Stimulated activated CD8-positive, alpha-beta memory T cell treated with anti-CD3 and anti-CD28 coated beads, Interleukin-15, amount 100 ng/mL, for 1 hour (primary cell): ENCODE measurements at places on chromosomes 5 and 9.

- DNase-seq = no peak
These were observed 23.4 kb upstream of the CAMK4 start for GRCh38 chr5:111200828-111201227.

DNA sequence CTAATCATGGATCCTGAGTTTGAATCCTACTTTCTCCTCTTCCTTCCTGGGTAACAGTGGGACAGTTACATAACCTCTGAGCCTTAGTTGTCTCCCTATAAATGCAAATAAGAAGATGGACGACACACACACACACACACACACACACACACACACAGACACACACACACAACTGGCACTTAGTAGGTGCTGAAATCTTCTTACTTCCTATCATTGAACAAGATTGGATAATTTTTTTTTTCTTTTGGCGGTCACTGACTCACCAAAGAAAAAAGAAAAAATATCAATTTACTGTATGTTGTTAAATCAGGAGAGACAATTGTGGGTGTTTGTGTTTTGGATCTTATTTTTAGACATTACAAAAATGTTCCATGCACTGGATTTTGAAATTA, 28.4 kb upstream of the TNFSF8 start:
- DNase-seq = no peak

- no peak for DNase-seq
These were observed 140.2 kb downstream of the NFIB start for GRCh38 chr9:14173713-14174112.

- DNase-seq = no peak
These were observed 69.0 kb downstream of the SHC3 start for GRCh38 chr9:89109666-89110065.

GRCh38 chr5:145975361-145976066, 39.1 kb downstream of the SH3RF2 start:
- no peak for DNase-seq

DNA sequence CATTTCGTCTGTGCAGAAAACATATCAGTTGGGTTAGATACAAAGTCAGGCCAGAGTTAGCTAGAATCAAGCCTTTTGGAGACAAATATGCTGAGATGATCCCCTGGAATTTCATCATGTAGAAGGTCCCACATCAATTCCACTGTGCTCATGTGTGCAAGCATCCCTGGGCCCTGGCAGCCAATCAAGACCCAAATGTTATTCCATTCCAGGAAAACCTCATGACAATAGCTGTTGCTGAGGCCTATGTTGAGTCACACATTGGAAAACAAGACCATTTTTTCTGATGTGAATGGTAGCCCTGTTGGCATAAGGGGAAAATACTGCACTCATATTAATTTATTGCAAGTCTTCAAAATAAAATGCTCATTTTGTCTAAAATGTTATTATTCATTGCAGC, 11.5 kb downstream of the SPOCK1 start:
- DNase-seq = no peak

- no peak for DNase-seq
These were observed 99.2 kb downstream of the UHRF2 start for GRCh38 chr9:6512085-6512657.

- no peak for DNase-seq
These were observed 211.5 kb downstream of the PAPPA start for GRCh38 chr9:116365056-116365471.

- DNase-seq = no peak
These were observed 18.9 kb upstream of the NSMF start for GRCh38 chr9:137477778-137478612.

DNA sequence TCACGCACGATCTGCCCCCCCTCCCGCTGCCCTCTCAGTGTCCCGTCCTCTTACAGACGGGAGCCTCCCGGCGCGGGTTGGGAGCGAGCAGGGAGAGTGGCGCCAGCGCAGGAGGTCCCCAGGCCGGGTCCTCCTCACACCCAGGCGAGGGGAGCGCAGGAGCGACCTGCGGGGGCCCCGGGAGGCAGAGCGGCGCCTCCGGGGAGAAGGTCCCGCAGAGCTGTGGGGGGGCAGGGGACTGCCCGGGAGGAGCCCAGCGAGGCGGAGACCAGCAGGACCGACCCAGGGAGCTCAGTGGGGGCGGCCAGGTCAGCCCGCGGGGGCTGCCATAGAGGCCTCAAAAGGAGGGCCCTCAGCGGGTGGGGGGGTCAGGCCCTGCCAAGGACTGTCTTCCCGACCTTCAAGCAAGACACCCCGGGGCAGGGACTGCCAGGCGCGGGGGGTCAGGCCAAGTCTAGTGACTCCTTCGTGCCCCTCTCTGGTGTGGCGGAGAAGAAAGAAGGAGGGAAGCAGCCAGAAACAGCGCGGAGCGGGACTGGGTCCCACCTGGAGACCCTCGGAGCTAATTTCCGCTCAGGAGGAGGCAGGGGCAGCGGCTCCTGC, 123.3 kb upstream of the ERCC6L2 start:
- DNase-seq = no peak

GRCh38 chr9:34664281-34665066, 2.0 kb upstream of the CCL27 start:
- peak; percentile 56 for DNase-seq

- no peak for DNase-seq
These were observed 532.9 kb downstream of the ANXA1 start for GRCh38 chr9:73684601-73685000.

- no peak for DNase-seq
These were observed 192.0 kb downstream of the FBN2 start for GRCh38 chr5:128346038-128346437.

GRCh38 chr5:155024015-155024414, 10.5 kb downstream of the KIF4B start:
- DNase-seq = no peak

DNA sequence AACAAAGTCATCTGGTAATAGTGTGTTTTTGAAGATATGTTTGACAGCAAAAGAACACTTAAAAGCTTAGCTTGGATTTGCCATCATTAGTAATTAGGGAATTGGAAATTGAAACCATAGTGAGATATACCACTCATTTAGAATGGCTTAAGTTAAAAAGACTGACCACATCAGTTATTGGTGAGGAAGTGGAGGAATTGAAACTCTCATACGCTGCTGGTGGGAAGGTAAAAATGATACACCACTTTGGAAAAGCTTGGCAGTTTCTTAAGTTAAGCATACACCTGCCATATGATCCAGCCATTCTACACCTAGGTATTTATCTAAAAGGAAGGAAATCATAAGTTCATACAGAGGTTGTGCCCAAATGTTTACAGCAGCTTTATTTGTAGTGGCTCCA, 213.2 kb downstream of the TRIO start:
- DNase-seq = no peak

DNA sequence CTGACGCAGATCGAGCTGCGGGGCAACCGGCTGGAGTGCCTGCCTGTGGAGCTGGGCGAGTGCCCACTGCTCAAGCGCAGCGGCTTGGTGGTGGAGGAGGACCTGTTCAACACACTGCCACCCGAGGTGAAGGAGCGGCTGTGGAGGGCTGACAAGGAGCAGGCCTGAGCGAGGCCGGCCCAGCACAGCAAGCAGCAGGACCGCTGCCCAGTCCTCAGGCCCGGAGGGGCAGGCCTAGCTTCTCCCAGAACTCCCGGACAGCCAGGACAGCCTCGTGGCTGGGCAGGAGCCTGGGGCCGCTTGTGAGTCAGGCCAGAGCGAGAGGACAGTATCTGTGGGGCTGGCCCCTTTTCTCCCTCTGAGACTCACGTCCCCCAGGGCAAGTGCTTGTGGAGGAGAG, 4.6 kb upstream of the PHYHD1 start:
- DNase-seq = no peak

GRCh38 chr5:92527311-92528078, 1053.5 kb downstream of the NR2F1-AS1 start:
- no peak for DNase-seq

GRCh38 chr5:134552301-134552700, 26.8 kb downstream of the JADE2 start:
- DNase-seq = no peak

DNA sequence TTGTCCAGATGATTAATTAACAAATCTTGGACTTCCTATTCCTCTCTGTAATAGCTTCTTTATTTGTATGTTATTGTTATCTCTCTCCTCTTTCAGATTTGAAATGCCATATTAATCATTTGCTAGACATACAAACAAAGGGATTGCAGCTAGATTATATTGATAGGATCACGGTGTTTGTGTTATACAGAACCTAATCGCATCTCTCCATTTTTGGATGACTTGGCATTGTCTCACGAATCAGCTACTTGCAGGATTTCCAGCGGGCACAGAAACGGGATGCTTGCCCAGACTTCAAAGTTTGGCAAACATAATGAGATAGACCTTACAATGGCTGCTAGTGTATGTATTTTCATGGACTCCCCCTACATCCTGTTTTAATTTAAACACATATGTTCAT, 368.1 kb downstream of the TLE4 start:
- DNase-seq = no peak

GRCh38 chr5:173781432-173781815, 106.7 kb upstream of the CPEB4 start:
- no peak for DNase-seq

GRCh38 chr5:135490245-135491037, 38.3 kb upstream of the TIFAB start:
- no peak for DNase-seq

- no peak for DNase-seq
These were observed 16.7 kb downstream of the FAM193B start for GRCh38 chr5:177537389-177538361.

- DNase-seq = no peak
These were observed 24.9 kb downstream of the CDKN2A start for GRCh38 chr9:21969011-21969940.

DNA sequence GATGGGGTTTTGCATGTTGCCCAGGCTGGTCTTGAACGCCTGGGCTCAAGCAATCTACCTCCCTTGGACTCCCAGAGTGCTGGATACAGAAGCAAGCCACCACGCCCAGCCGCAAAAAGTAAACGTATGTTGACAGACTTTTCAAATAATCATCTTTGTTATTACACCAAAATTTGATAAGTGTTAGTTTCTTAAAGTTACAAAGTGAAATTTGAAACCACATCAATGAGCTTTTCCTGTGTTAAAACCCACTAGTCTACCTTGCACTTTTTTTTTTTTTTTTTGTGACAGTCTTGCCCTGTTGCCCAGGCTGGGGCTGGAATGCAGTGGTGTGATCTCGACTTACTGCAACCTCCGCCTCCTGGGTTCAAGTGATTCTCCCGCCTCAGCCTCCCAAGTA, 29.9 kb downstream of the SPACA9 start:
- DNase-seq = no peak

GRCh38 chr5:55540525-55540924, 5.8 kb upstream of the PLPP1 start:
- no peak for DNase-seq

DNA sequence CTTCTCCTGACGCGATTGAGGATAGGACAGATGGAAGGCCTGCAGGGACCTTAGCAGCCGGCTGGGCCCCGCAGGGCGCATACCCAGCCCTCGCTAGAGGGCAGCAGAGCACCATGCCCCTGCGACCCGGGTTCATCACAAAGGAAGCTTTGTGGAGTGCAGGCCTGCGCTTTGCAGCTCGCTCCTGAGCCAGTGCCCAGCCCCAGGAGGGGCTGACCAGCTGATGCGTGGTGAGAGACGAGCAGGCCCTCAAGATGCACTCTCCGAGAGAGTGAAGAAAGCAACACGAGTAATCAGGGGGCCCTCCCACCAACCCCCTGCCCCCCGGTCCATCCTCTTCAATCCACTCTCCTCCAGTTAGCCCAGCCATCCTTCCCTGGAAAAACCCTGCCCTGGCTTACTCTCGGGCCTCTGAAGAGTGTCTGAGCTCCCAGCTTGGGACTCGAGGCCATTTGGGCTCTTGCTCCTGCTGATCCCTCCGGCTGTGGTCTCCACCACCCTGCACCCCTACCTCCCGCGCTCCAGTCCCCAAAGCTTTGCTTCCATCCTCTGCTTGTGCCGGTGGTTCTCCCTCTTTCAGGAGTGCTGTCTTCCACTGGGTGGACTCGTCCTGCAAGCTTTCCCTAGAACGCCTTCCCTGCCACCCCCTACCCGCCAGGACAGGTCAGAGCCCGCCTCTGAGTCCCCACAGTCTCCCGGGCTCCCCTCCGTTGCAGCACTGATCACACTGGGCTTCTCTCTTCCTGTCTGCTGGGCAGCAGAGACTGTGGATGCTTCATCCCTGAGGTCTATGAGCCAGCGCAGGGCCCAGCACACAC, 9.1 kb upstream of the KIF12 start:
- peak; percentile 19 for DNase-seq

DNA sequence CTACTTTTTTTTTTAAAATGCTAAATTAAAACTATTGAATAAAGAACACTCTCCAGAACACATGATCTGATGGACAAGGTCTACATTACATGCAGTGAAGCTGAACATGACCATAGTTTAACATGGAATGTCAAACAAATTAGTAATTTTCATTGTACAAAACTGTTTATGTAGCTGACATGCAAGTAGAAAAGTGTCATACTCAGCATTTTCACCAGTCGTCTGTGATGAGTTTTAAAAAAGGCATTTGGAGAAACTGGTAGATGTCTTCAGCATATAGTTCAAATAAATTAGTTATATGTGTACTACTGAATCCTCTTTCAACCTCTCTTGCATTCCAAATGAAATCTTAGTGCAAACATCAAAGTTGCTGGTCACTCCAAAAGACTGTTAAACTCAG, 301.9 kb downstream of the FER start:
- no peak for DNase-seq

DNA sequence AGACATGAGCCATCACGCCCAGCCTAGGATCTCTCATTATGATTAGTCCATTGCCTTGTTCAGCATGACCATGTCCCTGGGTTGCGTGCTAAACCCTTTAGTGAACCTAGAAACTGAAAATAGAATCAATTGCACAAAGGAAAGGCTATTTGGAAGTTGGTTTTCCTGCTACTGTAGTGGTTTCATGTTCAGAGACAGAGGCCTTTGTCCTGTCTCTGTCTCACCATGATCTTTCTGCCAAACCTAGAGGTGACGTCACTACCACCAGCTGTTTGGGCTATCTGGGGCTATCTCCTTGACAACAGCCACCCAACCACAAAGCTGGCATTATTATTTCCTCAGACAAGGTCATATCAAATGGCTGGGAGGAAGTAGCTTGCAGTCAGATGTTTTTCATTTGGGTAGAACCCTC, 4.0 kb upstream of the CDK5RAP2 start:
- DNase-seq = no peak

DNA sequence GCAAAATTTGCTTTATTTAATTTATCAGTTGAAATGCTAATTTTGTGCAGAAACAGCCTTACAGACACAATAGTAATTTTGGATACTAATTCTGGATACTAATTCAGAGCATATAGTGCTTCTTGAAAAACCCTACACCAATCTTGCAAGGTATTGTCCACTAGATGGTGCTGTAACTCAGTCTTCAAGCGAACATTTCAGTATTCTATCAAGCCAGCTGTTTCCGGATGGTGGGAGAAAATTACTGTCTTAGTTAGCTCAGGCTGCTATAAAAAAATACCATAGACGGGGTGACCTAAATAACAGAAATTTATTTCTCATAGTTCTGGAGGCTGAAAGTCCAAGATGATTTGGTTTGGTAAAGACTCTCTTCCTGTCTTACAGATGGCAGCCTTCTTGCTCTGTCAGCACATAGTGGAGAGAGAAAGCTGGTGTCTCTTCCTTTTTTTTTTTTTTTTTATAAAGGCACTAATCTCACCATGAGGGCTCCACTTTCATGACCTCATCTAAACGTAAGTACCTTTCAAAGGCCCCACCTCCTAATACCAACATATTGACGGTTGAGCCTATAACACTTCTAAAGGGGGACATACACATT, 1306.5 kb upstream of the CDH9 start:
- no peak for DNase-seq

GRCh38 chr9:136444102-136444501, 4.5 kb upstream of the INPP5E start:
- no peak for DNase-seq
